ENCODE measurements at places on chromosomes 4 and X. TPM values are rescaled to one million over a fixed set of nuclear protein-coding genes. Genes with fewer than 3 reads are reported as not detected.

Gene PKD2
- polyA plus RNA-seq = 85.5 TPM

Gene USO1
- 91.1 TPM for polyA plus RNA-seq

Gene UGT2B11
- 3.9 TPM for polyA plus RNA-seq

DNA sequence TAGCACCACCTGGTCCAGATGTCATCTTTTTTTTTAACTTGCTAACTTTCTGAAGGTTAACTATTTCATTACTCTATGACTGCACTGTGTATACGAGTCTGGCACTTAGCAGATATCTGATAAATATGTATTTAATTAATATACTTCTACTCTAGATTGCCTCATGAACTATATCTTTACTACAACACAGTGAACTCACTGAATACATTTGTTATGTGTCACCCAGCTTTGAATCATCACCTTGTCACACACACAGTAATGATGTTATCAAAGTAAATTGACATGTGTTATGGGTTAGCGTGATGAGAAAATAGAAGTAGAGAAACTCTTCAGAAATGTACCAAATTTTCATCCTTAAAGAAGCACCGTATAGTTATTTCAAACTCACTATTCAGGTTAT is 419.3 kb upstream of the ADGRL3 start:
- DNase-seq = no peak

- DNase-seq = no peak
These were observed 197.2 kb downstream of the ARHGAP24 start for GRCh38 chr4:85672116-85672515.

GRCh38 chr4:111652236-111652635 is 493.0 kb upstream of the FAM241A start:
- DNase-seq = no peak
